Sciatic nerve (tissue), 2 donors: ENCODE measurements at places on chromosomes 7 and 10. TPM values are rescaled to one million over a fixed set of nuclear protein-coding genes. Genes with fewer than 3 reads are reported as not detected.

DNA sequence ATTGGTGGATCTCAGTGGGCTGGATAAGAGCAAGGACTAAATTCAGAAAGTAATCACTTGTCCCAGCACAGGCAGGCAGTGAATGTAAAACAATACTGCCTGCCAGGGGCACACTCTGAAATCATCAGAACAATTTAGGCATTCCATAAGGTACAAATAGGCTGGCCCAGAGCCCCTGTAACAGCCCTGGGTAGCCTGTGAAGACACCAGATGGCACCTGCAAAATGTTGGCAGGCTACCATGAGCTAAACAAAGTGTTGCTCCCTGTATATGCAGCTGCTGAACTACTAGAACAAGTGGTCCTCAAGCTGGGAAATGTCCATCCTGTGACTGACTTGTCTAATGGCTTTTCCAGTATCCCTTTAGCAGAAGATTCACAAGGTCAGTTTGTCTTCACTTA lies 3.0 kb upstream of the PRSS37 start:
- no peak for DNase-seq

GRCh38 chr7:77727936-77728701 lies 31.9 kb downstream of the RSBN1L start:
- DNase-seq = no peak

DNA sequence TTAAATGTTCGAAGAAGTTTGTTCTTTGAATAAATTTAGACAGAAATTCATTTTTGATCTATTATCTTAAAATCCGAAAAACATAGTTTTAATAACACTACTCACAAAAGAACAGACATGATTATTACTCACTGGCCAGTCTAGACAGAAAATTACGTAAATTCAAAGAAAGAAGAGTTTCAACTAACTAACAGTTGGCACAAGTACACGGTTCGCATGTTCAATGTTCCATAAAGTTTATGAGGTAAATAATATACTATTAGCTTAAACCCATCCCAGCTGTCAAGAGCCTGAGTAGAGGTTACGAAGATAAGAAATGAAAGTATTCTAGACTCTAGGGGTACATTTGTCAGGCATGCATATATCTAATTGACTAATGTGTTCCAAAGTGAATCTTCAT lies 151.8 kb upstream of the ASAH2 start:
- DNase-seq = no peak

The NUDCD3 gene
- 101 TPM for total RNA-seq

The WDFY4 gene
- total RNA-seq = 8.6 TPM

DNA sequence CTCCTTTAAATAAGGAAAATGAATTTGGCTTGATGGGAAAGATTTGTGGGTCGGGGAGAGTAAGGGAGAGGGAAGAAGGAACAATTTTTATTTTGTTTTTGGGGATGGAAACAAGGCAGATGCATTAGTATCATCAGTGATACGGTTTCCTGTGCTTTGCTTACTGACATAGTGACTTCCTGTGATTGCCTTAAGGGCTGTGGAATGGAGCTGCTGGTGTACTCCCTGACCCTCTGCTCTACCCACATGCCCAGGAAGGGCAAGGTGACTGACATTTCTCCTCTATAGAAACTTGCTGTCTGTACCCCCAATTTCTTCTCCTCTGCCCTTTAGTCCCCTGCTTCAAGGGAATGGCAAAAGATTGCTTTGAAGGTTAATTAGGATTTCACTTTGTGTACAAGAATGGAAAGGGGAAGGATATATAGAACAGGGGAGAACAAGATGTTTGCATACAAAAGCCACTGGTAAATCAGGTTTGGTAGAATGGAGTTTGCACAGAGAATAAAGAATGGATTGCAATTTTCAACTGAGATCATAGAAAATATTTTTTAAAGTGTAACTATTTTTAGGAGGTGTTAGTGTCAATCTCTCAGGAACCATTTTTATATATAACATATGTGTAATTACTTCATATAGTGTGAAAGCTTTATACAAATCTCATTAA lies 129.0 kb upstream of the AGR3 start:
- DNase-seq = no peak

GRCh38 chr10:18723801-18724200 lies 64.6 kb downstream of the ARL5B start:
- DNase-seq = no peak

The IDI2 gene
- total RNA-seq = not detected

DNA sequence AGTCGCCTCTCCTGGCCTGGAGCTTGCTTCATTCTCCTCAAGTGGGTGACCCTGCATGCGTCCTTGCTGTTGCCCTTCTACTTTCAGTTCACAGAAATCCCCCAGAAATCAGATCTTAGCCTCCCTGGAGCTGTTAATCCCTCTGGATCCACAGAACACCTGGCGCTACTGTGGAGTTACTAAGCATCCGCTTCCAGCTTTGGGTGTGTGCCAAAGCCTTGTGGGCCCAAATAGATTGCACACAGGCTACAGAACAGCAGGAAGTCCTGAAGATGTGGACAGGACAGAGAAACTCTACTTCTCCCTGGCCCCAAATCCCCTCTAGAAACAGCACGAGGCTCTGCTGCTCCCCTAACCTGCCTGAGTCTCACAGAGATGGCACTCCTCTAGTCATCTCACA lies 36.6 kb upstream of the PDLIM1 start:
- DNase-seq = no peak

DNA sequence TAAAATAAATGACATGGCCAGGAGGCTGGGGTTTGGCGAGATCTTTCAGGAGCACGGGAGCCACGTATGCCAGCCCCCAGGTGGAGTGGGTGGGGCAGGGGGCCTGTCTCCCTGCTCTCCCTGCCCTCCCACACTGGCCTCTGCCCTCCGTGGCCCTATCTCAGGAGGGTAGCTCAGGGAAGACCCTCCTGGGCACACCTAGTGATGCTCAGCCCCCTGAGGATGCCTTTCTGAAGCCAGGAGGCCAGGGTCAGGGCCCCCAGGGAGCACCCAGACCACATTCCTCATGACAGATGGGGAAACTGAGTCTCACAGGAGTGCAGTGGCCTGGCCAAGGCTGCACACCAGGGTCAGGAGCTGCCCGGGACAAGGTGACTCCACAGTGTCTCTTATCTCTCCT lies 223.4 kb downstream of the ELFN1 start:
- no peak for DNase-seq

GRCh38 chr7:112462236-112462635 lies 12.0 kb downstream of the IFRD1 start:
- no peak for DNase-seq

DNA sequence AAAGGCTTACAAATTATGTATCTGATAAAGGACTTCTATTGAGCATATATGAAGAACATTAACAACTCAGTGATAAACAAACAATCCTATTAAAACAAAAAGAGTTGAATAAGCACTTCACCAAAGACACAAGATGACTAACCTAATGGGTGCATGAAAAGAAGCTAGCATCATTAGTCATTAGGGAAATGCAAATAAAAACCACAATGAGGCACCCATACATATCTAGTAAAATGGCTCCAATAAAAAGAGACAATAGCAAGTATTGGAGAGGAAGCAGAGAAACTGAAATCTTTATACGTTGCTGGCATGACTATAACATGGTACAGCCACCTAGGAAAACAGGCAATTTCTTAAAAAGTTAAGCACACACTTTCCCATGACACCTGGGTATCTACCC lies 77.6 kb upstream of the ZMIZ1 start:
- no peak for DNase-seq

The ERV3-1 gene
- 26.8 TPM for total RNA-seq

GRCh38 chr10:131141645-131142516 lies 169.6 kb downstream of the TCERG1L start:
- peak; percentile 21 for DNase-seq

GRCh38 chr10:104630731-104631130 lies 10.4 kb upstream of the SORCS3 start:
- DNase-seq = no peak

The PLXNA4 gene
- 9.0 TPM for total RNA-seq

The SLC39A12 gene
- not detected for total RNA-seq

The PILRA gene
- total RNA-seq = 14.6 TPM

DNA sequence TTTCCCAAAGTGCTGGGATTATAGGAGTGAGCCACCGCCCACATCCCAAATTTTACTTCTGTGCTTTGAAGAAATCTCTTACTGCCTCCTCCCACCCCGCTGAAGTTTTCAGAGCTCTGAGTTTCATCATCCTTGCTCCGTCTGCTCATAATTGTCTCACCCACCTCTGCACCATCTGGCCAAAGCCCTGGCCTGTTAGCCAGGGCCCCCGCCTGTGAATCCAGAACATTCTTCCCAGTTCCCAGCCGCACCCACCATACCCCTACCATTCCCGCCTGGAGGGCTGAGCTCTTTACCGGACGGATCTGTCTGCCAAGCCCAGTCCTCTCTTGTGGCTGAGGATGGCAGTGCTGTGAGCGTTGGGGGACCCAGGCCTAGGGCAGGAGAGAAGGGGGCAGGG lies 14.5 kb downstream of the SSC4D start:
- no peak for DNase-seq

DNA sequence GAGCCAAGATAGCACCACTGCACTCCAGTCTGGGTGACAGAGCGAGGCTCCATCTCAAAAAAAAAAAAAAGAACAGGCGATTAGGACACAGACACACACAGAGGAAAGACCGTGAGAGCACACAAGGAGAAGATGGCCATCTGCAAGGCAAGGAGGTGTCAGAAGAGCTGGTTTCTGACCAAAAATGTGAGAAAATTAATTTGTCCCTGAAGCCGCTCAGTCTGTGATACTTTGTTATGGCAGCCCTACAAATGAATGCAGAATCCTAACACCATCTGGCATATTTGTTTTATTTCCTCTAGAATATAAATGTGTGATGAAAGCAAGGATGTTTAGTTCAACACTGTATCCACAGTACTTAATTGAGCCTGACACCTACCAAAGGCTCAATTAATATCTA lies 69.7 kb downstream of the ZFAND4 start:
- DNase-seq = no peak

DNA sequence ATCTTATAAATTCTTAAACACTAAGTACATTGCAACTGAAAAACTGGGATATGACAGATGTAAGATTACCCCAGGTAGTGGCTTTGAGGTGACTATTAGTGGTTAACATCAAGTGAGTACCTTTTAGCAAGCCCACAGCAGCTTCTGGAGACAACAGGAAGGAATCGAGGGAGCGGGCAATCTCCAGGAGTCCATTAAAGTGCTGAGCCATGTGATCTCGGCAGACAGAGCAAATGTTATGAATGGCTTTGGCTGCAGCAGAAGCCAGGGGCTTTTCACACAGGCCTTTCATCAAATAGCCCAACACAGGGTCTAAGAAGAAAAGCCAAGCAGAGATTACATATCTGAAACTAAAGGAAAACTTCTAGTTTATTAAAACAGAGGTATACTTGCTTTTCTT lies 48.9 kb downstream of the IRF5 start:
- DNase-seq = no peak

The NKX2-3 gene
- total RNA-seq = not detected

DNA sequence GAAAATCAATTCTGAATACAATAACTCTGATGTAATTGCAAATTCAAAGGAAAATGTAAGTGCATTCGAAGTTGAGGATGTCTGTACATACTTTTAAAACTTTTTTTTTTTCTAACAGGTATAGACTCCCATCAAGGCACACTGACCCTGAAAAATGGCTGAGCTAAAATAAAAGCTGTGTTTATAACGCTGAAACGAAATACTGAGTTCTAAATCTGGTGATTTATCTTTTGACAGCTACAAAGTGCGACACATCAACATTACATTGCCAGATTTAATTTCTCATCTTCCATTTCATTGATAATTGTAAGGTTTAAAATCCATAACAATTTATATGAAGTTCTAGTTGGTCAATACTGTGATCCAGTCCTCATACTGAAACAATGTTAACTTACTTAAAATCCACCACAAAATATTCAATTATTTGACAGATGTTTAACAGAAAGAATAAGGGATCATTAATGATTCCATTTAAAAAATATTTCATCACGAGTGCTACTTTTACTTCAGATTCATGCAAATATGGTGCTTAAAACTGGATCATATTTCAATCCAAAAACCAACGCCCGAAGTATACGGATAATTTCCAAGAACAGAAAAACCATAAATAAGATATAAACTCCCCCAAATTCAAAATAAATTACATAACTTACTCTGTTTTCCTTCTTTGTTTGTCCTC lies 1.4 kb downstream of the RAB11FIP2 start:
- DNase-seq = no peak

The FZD1 gene
- 120 TPM for total RNA-seq

The DNAJB9 gene
- 20.8 TPM for total RNA-seq

DNA sequence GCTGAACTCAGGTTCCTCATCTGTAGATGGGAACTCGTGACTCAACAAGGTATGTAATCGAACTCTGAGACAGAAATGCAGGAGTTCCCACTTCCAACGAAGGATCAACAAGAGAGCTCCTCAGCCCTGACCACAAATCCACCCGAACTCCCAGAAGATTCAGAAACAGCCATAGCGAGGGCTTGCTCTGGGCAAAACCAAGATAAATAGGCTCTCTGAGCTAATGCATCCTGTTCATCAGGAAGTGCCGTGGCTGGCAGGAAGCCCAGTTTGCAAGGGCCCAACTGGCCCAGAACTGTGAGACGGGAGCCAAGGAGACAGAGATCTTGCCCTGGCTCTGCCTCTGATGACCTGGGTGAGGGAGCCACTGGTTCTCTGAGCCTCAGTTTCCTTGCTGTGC lies 141.7 kb upstream of the PFKP start:
- DNase-seq = peak; percentile 73

DNA sequence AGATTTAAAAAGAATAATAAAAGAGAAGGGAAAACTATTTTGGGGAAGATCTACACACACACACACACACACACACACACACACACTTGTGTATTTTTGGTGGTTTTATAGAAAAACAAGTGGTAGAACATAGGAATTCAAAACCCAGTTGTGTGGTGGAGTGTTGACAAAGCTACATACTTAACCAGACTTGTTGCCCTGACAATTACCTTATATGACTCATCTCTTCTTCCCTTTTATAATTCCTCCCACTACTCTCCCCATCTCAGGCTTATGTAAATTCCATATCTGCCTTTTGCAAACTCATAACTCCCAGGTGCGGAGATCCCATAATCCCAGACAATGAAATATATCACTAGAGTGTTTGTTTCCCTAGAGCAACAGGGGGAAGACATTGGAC lies 873.7 kb downstream of the NXPH1 start:
- DNase-seq = no peak

The SYPL1 gene
- total RNA-seq = 83.5 TPM

The FAM20C gene
- total RNA-seq = 57.0 TPM

DNA sequence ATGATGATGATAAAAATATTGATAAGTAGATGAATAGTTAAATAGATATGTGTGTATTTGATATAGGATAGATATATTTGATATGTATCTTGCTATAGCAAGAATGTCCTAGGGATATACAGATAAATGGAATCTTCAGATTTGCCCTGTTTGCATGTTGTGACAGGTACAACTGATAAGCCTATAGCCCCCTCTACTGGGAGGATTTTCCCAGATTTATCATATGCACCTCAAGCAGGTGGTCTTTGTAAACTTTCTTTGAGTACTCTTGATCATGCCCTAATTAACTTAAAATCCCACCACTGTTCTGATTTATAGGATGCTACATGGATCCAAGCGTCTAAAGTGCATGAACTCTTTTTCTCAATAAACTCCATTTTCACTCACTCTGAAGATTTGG lies 1050.7 kb downstream of the SORCS3 start:
- no peak for DNase-seq

The TMEM139 gene
- 10.9 TPM for total RNA-seq
